ENCODE measurements at places on chromosomes 3 and 15. TPM values are rescaled to one million over a fixed set of nuclear protein-coding genes. Genes with fewer than 3 reads are reported as not detected.

THAP10 gene
- total RNA-seq = 4.8 TPM

IMP3 gene
- 102 TPM for total RNA-seq

CD200R1 gene
- total RNA-seq = 0.08 TPM

SHF gene
- total RNA-seq = 0.69 TPM

TRPM1 gene
- total RNA-seq = not detected

ATP13A5 gene
- total RNA-seq = not detected

ZNF280D gene
- total RNA-seq = 16.5 TPM

DZIP1L gene
- total RNA-seq = 6.5 TPM

GP9 gene
- not detected for total RNA-seq

SPINK8 gene
- total RNA-seq = not detected
